ENCODE measurements at places on chromosomes 3 and 15.

DNA sequence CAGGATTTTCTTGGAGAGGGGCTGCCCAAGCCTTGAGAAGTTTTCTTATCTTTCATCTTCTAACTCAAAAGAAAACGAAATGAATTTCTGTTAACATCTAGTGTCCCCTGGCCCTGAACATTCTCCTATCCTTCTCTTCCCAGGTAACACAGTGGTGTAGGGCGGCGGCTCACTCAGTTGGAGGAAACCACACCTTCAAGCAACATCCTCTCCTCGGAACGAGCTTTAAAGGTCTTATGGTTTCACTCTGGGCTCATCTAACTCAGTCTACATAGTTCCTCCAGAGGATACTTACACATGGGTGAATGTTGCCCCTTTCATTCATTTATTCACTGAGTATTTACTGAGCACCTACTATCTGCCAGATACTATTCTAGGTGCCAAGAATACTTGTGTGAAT, 31.0 kb upstream of the KLHL6 start:
- no peak for DNase-seq

DNA sequence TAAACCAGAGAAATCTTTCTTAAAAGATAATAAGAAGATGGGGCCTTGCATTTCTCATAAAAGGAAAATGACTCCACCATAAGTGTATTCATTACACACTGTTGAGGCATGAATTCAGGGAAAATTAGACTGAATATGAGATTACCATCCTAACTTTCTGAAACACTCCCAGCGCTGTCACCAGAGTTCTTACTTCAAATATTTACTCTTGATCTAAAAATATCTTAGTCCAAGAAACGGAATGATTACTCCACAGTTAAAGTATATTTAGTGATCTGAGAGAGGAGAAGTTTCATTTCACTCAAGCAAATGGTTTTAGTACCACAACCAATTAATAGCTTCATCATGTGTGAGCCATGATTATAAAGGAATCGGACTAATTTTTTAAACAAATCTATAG, 300.3 kb downstream of the ZBTB20 start:
- no peak for DNase-seq

GRCh38 chr3:32868719-32869512, 51.1 kb downstream of the TRIM71 start:
- no peak for DNase-seq

DNA sequence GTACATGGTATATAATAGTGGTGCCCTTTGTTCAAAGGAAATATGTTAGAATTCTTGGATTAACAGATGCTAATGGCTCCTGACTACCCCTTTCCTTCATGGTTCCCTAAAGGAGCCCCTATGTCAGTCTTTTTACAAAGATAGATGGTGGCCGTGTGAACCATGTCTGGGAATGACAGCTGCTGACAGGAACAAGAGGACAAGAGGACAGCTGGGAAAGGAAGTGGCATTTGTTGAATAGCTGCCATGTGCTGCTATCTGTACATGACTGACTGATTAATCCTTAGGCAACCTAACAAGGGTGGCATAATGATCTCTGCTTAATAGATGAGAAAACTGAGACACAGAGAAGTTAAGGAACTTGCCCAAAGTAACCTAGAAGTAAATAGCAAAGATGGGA, 321.7 kb downstream of the ZNF621 start:
- no peak for DNase-seq

GRCh38 chr15:74220475-74221248, 15.5 kb upstream of the CCDC33 start:
- no peak for DNase-seq

GRCh38 chr15:88776646-88777045, 26.6 kb upstream of the ACAN start:
- no peak for DNase-seq

DNA sequence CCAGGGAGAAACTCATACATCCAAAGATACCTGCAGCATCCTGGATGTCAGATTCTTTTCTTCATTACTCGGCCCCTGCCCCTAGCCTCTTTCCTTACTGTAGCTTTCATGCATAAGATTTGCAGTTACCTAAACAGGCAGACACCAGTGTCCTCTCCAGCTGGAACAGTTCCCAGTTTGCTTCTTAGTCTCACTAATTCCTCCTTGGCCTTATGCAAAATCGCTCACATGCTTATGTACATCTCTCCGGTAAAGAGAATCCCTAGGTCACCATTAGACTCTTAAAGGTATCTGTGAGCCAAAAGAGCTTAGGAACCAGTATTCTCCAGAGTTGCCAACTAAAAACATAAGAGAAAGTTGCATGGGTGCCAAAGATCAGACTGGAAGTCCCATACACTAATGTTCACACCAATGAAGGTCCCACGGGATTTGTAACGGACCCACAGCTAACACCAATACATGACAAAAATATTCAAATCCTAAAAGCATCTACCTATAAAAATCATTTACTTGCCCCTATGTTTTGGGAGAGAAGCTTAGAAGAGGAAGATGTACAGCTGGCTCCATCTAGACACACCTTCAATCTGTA, 66.6 kb downstream of the CBLB start:
- DNase-seq: no peak

DNA sequence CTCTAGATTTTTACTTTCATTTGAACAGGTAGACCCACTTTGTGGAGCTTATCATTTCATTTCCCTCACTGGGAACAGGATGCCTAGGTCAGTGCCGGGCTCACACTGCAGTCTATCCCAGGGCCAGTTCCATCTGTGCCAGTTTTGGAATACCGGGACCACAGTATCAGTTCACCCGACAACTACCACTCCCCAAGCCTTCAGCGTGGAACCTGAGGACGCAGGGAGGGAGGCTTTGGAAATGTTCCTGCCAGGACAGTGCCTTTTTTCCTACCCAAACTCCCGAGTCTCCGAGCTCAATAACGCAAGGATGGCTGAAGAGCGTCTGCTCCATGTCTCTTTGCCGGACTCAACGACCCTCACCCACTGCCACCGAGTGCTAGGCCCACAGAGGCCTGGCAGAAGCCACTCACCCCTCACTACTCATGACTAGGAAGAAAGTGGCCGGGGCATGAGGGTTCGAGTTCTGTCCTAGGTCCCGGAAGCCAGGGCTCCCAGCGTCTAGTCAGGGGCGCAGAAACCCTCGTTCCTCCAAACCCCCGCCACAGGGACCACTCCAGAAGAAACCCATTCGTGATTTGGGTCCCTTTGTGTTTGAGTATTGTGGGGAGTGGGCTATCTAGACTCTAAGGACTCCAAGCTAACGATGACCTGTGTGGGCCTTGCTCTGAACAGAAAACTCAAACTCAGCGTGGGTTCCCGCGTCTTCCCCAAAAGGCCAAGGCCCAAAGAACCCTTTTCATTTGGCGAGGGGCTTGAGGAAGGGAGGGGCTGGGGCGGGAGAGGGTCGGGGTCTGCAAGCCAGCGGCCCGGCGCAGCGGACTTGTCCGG, 11.4 kb downstream of the ZIC1 start:
- DNase-seq: no peak

GRCh38 chr3:179663093-179663492, 10.3 kb downstream of the USP13 start:
- no peak for DNase-seq

GRCh38 chr3:71713041-71713440, 12.2 kb downstream of the EIF4E3 start:
- DNase-seq: no peak

DNA sequence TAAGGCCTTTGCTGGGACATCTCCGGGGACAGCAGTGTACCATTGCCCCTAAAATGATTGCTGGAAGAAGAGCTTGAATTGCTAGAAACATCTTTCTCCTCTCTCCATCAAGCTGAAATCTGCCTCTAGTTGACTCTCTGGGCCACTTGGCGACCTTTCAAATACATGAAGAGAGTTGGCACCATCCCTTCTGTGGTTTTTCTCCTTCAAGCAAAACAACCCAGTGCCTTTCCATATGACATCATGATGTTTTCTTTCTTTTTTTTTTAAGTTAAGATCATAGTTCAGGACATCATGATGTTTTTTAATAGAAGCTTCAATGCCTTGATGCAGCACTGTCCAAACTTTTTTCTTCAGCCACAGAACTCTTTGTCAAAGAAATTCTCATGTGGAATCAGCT, 144.0 kb upstream of the PTPRG start:
- no peak for DNase-seq

GRCh38 chr15:70280781-70281180, 183.1 kb upstream of the TLE3 start:
- DNase-seq: no peak

GRCh38 chr3:77052733-77053670, 13.1 kb downstream of the ROBO2 start:
- DNase-seq: no peak

GRCh38 chr15:73959012-73959581, 32.8 kb downstream of the LOXL1 start:
- no peak for DNase-seq

- no peak for DNase-seq
Measured at GRCh38 chr3:124730941-124731297, 667 bp downstream of the UMPS start.

DNA sequence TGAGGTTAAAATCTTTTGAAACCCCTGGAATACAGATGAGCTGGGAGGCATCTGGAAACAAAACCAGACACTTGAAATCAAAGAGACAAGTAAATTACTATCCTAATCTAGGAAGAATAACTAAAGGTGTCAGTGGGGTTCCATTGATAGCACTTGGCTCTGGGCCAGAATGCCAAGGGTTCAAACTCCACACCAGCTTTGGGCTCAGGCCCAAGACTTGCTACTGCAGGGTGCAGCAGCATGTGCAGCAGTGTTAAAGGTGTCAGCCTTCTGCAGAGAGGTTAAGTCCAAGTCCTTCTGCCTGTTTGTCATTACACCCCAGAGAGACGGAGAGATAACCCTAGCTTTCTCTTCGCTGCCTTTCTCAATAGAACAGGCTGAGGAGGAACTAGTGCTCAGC, 273.9 kb downstream of the TIGIT start:
- DNase-seq: no peak

DNA sequence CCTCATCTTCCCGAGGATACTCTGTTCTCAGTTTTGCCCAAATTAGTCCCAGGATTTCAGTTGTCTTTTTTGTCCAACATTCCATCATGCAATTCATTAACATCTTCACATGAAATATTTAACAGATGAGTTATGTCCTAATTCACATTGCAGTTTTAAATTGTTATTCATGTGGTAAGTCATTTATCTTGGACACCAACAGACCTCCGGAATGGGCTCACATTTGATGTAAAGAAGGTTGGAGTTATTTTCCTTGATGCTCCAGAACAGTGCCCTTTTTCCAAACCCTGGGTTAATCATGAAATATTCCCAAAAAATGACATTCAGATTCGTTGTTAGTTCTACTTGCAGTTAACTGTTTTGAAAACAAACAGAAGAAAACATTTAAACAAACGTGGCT, 32.8 kb upstream of the LRTM1 start:
- DNase-seq: no peak

All from stimulated activated CD8-positive, alpha-beta memory T cell treated with anti-CD3 and anti-CD28 coated beads, Interleukin-2, amount 100 ng/mL, for 1 hour (primary cell).